ENCODE measurements at places on chromosomes 3 and 15.
A peak's percentile ranks its signal among the peaks of the same experiment; 100 is the strongest.

DNA sequence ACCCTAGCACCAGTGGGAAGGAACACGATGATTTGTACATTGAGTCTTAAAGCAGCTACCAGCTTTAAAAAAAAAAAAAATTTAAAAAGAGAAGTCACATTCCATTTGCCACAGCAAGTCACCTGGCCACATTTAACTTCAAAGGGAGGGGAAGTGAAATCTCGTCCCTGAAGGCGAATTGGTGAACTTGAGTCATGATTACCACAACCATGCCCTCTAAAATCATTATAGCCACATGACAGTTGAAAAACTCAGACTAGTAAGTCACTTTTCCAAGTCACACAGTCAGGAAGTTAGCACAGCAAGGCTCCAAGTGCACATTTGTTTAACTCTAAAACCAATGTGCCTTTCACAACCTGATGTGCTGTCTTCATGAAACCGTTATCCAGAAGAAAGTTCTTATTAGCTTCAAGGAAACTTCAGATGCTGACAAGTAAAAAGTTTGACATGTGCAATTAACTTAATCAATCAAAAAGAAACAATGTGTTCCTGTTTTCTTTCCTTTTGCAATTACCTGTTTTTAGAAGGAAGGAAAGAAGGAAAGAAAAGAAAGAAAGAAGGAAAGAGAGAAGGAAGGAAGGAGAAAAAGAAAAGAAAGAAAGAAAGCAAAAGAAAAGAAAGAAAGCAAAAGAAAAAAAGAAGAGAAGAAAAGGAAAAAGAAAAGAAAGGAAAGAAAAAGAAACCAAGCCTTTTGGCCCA, 8.3 kb upstream of the THSD4 start:
- DNase-seq: no peak

DNA sequence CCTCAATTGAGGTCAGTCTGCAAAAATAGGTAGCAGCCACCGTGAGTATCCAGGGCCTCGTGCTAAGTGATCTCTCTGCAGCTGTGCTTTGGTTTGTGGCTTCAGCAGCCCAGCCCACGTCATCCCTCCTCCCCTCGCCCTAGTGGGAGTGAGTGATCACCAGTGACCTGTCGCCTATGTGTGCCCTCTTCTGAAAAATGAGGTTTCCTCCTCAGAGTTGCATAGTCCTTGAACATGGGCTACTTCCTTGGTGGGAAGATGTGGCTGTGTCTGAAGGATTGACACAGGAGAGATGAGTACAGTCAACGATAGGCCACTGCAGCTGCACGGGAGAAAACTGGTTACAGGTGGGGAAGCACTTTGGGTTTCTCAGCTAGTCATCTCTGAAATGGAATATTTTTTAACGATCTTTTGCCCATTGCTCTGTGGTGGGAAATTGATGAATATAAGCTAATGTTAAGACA, 144.8 kb upstream of the BHLHE40 start:
- DNase-seq: no peak

DNA sequence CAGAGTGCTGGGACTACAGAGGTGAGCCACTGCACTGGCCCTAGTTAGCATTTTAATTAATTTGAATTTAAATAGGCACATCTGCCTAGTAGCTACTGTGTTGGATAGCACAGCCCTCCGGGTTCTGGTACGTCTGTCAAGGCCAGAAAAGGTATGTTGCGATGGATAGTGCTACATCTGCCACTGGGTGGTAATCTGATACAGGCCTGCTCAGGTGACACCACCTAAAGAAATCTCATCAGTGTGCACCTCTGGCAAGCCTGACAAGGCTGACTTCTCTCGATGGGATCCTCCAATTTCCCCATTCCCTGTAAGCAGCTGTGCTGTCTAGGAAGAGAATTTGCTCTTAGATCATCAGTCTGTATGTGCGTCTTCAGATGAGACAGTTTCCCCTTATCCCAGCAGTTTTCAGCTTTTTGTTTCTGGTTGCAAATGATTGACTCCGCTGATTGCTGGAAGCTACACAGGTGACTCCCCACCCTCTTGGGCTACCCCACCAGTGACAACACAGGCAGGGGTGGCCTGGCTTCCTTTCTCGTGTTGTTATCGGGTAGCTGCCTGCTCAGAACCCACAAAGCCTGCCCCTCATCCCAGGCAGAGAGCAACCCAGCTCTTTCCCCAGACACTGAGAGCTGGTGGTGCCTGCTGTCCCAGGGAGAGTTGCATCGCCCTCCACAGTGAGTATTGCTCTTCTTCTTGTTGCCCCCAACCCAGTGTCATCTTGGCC, at the start of gene CCR9:
Gene CCR9 (plus strand): TSS at position 565 of the 727 bp plus-strand sequence. CDS start 8,391 bp downstream, outside the sequence.
- DNase-seq: no peak

DNA sequence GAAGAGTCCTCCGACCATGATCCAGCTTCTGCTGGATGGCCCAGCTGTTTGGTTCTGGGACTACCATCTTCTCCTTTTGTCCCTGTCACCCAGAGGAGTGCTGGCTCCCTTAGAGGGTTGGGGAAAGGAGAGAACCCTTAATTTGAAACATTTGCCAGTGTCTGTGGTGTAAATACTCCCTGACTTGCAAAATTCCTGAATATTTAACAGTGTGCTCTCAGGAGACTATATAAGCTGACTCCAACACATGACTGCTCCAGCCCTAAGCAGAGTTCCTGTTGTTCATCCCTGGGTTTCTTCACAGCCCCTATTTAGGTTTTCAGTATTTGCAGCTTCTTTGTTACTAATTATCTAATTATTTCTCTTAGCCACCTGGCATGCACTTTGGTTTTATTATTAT, 133.1 kb downstream of the CPNE4 start:
- DNase-seq: no peak

GRCh38 chr3:102510663-102511062, 75.8 kb downstream of the ZPLD1 start:
- DNase-seq: no peak

- no peak for DNase-seq
Observed at GRCh38 chr15:55742498-55742926, 440 bp downstream of the PRTG start.

GRCh38 chr3:194894538-194894937, 208.9 kb downstream of the FAM43A start:
- no peak for DNase-seq

DNA sequence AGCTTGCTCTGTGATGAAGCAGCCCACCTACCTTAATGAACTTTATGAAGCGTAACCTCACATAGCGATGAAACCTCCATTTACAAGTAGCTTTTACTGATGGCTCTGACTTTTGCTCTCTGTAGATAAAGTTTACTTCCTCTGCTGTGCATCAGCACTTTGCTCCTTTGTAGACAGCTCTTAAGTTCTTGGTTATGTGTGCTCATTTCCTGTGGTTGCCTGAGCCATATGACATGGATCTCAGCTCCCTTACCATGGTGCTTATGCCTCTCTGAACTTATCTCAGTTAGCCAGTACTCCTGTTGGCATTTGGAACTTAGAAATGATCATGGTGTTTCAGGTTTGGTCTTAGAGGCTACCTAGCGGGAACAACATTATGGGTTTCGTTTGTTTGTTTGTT, 7.8 kb downstream of the MFSD1 start:
- peak; percentile 35 for DNase-seq

GRCh38 chr15:64216730-64217428, 54.1 kb upstream of the PPIB start:
- peak; percentile 38 for DNase-seq

GRCh38 chr3:70889162-70890019, 577.0 kb upstream of the MDFIC2 start:
- peak; percentile 13 for DNase-seq

DNA sequence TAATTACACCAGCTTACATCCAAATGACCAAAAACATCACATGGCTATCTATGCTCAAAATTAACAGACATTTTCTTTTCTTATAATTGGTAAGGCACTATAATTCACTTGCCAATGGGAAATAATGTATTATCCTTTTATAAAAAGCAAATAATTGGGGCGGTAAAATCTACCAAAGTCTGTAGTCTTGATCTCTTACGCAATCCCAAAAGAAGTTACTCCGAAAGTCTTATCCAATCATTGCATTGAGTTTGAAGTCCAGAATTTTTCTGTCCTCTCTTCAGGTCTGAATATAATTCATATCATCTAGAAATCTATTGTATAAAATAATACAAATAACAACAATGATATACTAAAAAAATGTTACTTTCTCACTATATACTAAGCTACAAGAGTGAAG, 273.3 kb upstream of the CADM2 start:
- no peak for DNase-seq

GRCh38 chr15:40296561-40297230, 11.0 kb downstream of the PLCB2 start:
- DNase-seq: no peak

DNA sequence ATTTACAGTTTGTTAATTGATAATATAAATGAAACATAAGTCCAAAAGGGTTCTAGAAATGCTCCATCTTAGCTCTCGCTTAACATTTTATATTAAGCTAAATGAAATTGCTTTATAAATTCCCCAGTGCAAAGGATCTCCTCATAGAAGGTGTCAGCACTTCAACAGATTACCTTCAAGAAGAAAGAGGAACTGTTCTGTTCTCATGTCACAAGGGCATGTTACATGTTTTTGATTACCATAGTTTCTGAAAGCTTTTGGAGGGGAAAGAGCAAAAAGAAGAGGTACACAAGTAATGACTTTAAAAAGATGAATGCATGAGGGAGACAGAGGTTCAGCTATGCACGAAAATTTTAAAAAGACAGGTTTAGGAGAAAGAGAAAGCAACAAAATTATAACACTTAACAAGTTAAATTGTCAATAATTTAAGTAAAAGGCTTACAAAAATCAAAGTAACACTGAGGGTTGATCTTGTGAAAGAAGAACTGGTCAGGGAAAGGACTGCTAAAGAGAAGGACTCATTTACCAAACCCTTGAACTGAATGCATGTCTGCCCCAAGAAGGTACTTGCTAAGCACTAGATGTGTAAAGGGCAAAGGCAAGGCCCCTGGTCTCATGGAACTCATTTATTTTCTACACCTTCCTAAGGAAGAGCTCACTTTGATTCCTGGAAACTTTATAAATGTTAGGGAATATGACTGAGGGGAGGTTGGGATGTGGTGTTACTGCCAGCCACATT, 45.1 kb downstream of the CCDC191 start:
- DNase-seq: no peak

GRCh38 chr3:185405664-185406063, 42.7 kb downstream of the MAP3K13 start:
- DNase-seq: no peak

DNA sequence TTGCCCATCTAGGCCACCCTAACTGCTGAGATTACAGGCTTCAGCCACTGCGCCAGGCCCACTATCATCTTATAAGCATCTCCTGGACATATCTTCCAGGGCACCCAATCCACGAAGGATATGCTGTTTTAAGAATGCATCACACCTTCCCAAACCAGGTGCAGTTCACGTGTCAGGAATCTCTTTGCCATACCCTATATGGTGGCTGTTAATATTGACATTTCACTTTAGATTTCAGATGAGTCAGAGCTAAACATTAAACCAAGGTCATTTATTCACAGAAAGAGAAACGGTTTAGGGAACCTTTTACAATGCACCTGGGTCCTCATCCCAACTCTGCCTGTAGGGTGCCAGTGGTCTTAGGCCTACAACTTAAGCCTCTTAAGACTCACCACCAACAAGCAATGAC, 85.7 kb downstream of the TBL1XR1 start:
- DNase-seq: no peak

DNA sequence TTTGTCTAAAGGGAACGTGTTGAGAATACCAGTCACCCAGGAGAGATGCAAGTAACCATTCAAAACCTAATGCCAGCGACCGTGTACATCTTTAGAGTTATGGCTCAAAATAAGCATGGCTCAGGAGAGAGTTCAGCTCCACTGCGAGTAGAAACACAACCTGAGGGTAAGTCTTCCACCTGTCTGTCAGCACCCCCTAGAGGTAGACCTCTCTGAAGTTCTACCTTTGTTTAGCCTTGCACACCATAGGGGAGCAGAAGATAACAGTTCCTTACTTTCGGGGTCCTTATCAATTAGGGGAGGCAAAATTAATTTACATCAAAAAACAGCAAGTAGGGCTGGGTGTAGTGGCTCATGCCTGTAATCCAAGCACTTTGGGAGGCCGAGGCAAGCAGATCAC, 124.4 kb downstream of the HCN4 start:
- DNase-seq: no peak

DNA sequence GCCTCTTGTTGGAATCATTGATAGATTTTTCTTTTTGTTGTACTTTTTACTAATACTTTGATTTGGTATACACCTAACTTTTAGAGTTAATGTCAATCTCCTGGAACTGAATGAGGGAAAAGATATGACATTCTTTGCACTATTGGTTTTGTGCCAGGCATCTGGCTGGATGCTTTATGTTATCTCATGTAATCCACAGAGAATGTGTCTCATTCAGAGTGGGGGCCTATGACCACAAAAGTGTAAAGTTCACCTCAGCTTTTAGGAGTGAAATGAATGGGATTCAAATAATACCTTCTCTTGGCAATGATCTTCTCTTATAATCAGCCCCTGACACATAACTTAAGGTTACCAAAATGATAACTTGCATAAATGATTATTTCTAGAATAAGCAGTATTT, 329.1 kb upstream of the ROPN1 start:
- no peak for DNase-seq

DNA sequence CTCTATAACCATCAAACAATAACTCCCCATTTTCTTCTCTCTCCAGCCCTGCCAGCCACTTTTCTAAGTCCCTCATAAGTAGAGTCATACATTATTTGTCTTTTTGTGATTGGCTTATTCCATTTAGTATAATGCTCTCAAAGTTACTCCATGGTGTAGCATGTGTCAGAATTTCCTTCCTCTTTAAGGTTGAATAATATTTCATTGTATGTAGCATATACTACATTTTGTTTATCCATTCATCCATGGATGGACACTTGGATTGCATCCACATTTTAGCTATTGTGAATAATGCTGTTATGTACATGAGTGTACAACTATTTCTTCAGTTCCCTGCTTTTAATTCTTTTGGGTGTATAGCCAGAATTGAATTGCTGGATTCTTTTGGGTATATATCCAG, 138.4 kb downstream of the ATG7 start:
- no peak for DNase-seq

DNA sequence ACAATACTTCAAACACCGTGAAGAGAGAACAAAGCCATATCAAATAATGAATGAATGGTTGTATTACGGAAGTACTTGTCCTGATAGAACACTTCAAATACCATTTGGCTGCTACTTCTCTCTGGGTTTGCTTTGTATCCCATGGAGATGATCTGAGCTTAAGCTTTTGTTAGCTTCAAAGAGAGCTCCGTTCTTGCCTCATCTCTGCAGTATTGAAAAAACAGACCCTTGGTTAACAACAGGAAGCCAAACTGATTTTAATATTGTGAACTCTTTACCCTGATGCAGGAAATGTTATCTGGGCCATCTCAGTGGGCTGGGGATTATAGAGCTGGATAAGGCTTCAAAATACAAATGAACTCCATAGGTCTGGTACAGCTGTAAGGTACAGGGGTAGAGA, 101.0 kb downstream of the CHL1 start:
- no peak for DNase-seq
